Activated CD8-positive, alpha-beta memory T cell treated with anti-CD3 and anti-CD28 coated beads, Interleukin-2, amount 50 U/mL, for 4 hours (primary cell): ENCODE measurements at places on chromosomes 11 and 22.

DNA sequence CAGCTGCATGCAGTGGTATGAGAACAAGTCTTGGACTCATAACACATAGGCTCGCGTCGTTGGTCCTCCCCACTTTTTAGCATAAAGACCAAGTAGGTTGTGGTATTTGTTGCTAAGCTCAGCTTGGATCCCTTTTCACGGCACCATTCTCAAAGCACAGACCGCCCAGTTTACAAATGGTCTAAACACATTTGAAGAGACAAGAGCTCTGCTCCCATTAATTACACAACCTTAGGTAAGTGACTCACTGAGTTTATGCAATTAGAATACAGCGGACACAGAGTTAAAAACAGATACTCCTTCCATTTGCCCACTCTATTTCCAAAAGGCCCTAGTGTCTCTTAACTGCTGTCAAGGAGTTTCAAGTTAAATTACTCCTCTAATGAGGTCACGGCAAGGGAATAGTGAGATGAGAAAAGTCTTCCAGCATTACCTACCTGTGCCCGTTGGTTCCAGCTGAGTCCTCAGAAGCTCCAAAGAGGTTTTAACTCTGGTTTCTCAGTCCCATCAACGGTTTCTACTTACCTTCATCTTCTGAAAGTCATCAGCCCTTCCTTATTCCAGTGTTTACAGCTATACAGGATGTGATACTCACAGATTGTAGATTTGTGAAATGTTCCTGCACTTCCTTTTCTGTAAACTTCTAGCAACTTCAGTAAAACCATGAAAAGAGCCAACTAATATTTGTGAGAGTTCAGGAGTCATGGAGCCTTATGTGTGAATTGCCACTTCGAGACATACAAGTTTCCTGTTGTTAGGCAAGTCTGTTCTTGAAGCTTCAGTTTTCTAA lies at the start of gene MS4A6A:
TSS of gene MS4A6A (minus strand) at position 543 of the 790 bp plus-strand sequence. CDS start 1,356 bp downstream, outside the sequence.
- DNase-seq, result no peak

GRCh38 chr11:57353036-57353435 lies 14.9 kb downstream of the P2RX3 start:
- DNase-seq, result no peak

DNA sequence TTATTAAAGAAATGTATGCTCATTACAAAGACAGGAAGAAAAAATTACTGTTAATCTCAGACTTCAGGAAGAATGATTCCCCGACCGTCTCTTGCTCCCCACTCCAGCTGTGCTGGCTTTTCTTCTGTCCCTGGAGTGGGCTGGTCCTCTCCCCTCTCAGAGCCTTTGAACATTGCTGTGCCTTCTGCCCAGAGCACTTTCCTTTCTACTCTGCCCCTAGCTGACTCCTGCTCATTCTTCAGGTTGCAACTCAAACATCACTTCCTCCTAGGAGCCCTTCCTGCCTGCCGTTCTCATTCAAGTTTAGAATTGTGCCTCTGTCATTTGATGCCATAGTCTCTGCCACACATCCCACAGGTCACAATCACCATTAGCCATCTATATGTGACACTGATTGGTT lies 329.5 kb downstream of the MIAT start:
- no peak for DNase-seq

DNA sequence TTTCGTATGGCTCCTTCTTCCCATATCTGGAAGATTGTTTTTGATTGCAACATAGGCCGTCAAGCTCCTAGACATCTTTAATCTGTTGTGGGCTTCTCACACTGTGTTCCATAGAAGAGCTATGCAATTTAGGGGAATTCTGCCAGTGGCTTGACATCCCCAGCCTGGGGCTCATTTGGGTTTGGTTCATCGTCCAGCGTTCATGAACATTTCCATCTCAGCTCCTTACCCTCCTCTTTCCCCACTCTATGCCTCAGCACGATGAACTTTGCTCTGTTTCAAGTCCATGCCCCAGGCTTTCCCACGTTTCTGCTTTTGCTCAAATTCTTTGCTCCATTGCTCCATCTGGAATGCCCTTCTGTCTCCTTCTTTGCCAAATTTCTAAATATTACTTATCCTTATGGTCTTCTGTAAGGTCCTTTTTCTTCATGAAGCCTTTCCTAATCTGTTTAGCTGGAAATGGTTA lies 26.1 kb upstream of the CLMP start:
- DNase-seq, result no peak

GRCh38 chr22:19877626-19878339 lies 23.1 kb upstream of the GNB1L start:
- peak; percentile 14 for DNase-seq

DNA sequence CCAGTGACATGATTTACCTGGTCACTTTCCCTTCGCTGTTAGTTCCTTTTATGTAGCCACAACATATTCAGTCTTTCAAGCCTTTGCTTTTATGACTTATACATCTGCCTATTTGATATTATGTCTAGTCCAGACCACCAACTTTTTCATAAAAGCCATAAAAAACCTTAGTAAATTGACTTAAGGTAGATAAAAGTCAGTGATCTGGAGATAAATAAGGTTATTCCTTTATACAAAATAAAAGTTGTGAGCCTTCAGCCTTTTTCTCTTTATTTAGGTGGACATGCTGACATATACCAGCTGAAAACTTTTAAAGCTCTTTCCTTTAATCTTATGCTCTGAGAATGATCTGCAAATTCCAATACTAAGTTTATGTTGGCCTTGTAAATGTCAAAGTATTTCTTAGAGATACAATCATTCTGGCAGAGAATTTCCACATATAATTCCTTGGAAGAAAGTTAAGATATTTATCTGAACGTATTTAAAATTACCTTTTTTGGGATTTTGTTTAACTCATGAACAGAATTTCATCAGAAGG lies 690.4 kb upstream of the CHORDC1 start:
- no peak for DNase-seq

- no peak for DNase-seq
Observed at GRCh38 chr11:122271137-122271536, 155.1 kb upstream of the BLID start.

DNA sequence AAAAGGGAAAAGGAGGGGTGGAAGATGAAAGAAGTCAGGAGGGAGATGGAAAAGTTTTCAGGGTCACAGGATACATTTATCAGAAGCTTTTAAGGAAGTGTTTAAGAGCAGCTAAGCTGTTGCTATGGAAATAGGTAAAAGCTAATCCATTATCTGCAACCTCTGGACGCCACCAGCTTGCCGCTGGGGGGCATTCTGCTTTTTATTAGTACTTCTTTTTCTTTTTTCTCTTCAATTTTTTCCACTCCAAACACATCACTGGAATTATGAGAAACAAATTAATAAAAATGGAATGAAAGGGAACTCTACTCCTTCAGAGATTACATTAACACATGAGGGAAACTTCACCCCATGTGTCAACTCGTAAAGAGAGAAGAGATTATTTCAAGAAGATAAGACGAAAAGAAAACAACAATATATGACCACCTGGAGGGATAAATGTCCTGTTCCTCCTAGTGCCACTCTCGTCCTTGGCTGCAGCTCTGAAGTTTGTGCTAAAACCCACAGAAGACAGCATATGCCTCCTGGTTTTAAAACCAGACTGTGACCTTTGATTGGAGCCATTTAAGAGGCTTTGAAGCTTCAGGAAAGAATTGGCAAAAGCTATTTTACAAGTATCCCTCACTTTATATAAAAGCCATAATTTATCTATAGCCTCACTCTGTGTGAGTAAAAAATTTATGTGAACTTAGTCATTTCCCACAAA lies 972.8 kb downstream of the OPCML start:
- no peak for DNase-seq

DNA sequence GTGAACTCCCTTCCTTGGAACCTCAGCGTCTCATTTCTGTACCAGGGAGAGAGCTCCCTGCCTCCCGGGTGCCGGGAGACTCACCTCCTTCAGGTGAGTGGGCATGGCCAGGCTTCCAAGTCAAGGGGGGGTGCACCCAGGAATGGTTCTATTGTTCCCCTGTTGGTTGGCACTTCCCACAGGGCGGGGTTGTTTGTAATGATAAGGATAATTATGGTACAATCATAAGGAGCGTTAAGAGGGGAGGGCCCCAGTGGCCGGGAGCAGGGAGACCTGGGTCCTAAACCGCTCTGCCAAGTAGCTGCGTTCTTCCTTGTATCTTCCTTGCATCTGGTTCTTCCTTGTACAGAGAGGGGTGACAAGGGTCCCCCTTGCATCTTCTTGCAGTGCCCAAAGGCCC lies 79.1 kb downstream of the LRRC32 start:
- DNase-seq, result no peak

DNA sequence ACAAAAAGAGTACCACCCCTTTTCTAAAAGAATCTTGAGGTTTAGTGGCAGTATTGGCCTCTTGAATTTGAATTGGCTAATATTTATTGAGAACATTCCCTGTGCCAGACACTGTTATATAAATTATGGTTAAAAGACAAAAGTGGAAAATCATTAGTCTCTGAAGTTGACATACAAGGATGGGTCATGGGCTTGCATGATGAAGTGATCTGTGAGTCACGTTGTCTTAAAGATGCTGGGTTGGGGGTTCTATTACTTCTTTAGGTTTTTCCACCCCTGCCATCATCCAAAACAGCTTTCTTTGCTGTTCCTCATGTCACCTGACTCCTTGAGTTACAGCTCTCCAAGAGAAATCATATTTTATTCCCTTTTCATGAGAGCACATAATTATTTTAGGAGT lies 85.0 kb downstream of the CD44 start:
- no peak for DNase-seq

DNA sequence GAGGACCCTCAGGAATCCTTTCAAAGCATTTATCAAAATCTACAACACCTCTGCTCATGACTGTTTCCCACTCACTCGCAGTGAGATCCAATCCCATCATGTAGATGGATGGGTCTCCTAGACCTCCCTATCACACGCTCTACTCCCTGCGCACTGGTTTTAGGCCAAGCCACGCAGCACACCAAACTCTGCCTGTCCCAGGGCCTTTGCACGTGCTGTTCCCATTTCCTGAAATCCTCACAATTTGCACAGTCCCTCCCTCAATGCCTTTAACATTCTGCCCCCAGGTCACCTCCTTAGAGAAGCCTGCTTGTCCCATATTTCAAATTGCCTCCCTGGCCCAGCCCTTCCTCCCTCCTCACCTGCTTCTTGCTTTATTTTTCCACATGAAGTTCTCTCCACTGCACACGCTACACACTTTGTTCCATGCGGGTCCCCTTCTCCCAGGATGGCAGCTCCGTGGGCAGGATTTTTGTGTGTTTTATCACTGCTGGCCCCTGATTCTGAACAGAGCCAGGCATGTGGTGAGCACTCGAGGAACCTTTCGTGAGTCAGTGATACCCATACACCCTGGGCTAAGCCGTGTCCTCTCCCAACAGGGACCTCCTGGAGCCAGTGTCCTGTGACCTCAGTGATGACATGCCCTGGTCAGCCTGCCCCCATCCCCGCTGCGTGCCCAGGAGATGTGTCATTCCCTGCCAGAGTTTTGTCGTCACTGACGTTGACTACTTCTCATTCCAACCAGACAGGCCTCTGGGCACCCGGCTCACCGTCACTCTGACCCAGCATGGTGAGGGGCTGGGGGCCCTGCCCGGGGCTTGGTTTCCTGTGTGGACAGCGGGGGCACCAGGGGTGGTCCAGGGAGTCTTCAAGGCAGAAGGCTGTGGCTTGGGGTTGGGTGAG lies 12.2 kb downstream of the CSF2RB start:
- DNase-seq, result no peak

DNA sequence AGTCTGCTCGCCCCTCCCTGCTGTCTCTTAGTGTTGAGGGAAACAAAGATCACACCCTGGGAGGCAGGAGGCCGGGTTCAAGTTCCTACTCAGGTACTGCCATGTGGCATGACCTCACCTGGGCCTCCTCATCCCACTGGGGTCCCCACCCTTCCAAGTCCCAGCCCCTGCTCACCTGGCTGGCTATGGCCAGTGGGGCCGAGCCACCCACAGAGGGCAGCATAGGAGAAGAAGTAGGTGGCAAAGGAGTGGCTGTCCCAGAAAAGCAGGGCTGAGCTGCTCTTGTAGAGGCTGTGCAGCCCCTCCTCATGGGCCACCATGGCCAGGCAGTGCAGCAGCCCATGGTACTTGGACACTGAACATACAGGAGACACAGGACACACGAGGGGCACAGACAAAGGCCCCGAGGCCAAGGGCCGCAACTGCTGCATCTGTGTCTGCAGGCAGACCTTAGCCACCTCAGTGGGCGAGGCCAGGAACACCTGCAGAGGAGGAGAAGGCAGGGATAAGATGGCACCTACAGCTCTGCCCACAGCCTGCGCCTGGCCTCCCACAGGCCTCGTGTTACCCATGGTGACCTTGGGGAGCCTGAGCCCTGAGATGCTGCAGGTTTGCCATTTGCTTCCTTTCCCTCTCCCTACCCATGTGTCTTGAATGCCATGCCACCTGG lies 50.6 kb upstream of the MPEG1 start:
- no peak for DNase-seq

GRCh38 chr11:46669711-46670139 lies 30.7 kb downstream of the ARHGAP1 start:
- DNase-seq, result no peak

DNA sequence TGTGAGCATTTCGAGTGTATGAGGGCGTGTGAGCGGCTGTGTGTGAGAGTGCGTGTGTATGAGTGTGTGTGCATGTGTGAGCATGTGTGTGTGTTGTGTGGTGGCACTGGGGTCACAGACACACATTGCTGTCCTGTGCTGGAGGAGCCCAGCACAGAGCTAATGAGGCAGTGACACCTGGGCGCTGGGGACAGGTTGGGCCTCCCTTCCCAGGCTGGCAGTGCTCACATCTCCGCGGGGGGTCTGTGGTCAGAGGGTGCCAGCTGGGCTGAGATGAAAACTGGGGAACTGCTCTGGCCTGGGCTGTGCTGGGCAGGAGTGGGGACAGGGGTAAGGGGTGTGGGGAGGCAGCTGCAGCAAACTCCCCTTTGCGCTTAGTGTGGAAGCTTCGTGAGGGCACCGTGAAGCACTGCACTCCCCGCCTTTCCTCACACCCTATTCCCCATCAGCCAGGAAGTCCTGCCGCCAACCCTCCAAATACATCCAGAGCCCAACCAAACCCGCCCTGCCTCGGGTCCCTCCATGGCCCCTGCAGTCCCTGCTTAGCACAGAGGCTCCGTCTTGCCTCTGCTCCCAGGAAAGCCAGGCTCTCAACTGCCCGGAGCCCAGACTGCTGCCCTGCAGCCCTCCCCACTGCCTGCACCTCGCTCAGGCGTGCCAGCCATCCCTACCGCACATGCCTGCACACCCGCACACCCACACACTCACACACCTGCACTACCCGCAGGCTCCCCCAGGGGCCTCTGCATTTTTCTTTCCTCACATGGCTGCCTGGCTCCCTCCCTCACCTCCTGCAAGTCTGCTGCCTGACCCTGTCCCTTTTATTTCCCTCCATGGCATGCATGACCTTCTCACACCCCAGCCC lies 62.0 kb upstream of the THY1 start:
- no peak for DNase-seq

DNA sequence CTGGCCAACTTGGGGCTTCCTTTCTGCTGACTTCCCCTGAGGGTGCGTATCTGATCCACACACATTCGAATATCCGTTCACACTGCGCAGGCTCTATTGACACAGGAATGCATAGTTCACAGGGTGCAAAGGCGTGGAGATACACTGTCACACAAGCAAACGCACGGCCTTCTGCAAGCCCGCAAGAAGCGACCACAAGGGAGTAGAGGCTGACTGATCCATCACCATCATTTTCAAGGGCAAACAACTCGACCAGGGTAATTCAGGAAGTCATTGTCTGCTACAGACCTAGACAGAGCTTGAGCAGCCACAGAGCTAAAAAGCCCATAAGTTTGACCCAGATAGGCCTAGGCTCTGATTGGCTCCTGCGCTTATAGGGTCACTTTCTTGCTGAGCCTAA lies 392.3 kb downstream of the MN1 start:
- DNase-seq, result no peak
